Adrenal gland (tissue), 19 donors: ENCODE measurements at places on chromosomes 12 and 14. TPM values are rescaled to one million over a fixed set of nuclear protein-coding genes. Genes with fewer than 3 reads are reported as not detected.

GRCh38 chr12:131776237-131776889 lies 51.8 kb upstream of the MMP17 start:
- no peaks in the 10 kb centered on the region for H3K36me3 ChIP-seq
- H3K27me3 ChIP-seq: no peaks in the 10 kb centered on the region
- no peaks in the 10 kb centered on the region for H3K4me1 ChIP-seq
- no peak for DNase-seq
- no peak overlapping the region for H3K27ac ChIP-seq

DNA sequence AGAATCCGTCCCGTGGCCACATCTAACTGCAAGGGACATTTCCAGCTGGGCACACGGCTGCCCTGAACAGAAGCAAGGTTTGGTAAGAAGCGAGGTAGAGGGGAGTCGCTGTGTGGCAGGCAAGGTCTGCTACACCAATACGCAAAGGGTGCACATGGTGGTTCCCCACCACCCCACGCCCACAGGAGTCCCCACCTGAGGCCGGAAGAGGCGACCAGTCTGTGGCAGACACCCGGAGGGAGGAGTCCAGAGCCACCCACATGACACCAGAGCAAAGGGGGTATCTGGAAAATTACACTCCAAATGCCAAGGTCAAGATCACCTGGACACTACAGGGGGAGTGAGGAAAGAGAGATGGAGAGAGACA lies 47.1 kb upstream of the GALNT9 start:
- peaks cover 68% of the 10 kb centered on the region for H3K27me3 ChIP-seq
- H3K36me3 ChIP-seq: no peaks in the 10 kb centered on the region
- H3K4me3 ChIP-seq: no peak overlapping the region
- DNase-seq: no peak

- H3K4me1 ChIP-seq: no peaks in the 10 kb centered on the region
- DNase-seq: no peak
- no peak overlapping the region for H3K27ac ChIP-seq
- H3K27me3 ChIP-seq: no peaks in the 10 kb centered on the region
Observed at GRCh38 chr12:42015051-42015461, 129.6 kb downstream of the GXYLT1 start.

The NR1H4 gene
- 29.0 TPM for total RNA-seq

DNA sequence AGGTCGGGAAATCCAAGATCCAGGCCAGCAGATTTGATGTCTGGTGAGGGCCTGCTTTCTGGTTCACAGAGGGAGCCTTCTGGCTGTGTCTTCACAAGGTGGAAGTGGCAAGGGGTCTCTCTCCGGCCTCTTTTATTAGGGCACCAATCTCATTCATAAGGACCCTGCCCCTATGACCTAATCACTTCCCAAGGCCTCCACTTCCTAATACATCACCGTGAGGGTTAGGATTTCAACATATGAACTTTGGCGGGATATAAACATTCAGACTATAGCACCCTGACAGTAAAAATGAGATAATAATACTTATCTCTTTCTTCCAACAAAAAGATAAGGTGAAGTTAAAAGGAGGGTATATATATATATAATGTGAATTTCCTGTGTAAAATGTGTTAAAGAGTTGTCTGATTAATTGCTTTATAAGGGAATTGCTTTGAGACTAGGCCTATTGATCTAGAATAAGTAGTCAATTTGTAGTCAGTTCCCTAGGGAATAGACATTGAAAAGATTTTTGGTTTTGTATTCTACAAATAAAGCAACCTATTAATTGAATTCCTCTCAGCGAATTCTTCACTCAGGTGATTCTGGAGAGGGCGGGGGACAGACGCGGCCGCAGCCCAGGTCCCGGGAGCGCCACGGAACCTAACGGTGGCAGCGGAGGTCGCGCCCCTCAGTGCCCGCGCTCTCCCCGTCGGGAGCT lies 516 bp upstream of the LGALS3 start:
- H3K27ac ChIP-seq: peak overlapping the region; percentile 86
- peaks cover 6% of the 10 kb centered on the region for H3K36me3 ChIP-seq
- H3K27me3 ChIP-seq: no peaks in the 10 kb centered on the region
- DNase-seq: no peak

DNA sequence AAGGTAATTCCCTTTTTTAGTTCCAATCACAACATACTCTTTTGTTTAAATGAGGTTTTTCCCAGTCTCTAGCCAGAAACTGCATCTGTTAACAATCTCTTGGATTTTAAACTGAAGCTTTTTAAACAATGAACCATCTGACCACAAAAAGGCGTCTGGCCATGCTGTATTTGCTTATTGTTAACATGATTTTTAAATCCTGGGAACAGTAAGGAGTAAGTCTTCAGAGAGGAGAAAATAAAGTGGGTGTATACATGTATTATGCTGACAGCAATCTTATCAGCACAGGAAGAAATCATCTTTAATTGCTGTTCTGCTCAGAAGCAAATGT lies 106.2 kb downstream of the DAAM1 start:
- H3K36me3 ChIP-seq: no peaks in the 10 kb centered on the region
- H3K4me1 ChIP-seq: peaks cover 32% of the 10 kb centered on the region
- no peak for DNase-seq
- no peak overlapping the region for H3K4me3 ChIP-seq
- H3K27me3 ChIP-seq: no peaks in the 10 kb centered on the region

- H3K36me3 ChIP-seq: no peaks in the 10 kb centered on the region
- H3K27me3 ChIP-seq: no peaks in the 10 kb centered on the region
- H3K4me3 ChIP-seq: no peak overlapping the region
- DNase-seq: no peak
- H3K27ac ChIP-seq: no peak overlapping the region
Observed at GRCh38 chr14:42513837-42514236, 907.2 kb downstream of the LRFN5 start.

DNA sequence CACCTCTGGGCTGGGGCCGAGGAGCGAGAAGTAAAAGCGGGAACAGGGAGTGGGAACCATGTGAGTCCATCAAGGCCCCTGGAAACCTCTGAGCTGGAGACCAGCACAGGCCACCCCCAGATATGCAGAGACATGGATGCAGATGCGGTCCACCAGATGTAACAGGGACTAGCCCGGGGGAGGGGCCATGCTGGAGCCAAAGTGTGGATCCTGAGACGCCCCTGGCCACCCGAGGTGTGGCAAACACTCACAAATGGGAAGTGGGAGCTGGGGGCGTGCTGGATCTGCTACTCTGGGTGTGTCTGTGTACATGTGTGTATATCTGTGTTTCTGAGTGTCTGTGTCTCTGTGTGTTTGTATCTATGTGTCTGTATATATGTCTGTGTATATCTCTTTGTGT lies 12.8 kb downstream of the MYL2 start:
- H3K4me1 ChIP-seq: no peaks in the 10 kb centered on the region
- H3K4me3 ChIP-seq: no peak overlapping the region
- H3K27me3 ChIP-seq: no peaks in the 10 kb centered on the region
- DNase-seq: no peak
- no peak overlapping the region for H3K27ac ChIP-seq

DNA sequence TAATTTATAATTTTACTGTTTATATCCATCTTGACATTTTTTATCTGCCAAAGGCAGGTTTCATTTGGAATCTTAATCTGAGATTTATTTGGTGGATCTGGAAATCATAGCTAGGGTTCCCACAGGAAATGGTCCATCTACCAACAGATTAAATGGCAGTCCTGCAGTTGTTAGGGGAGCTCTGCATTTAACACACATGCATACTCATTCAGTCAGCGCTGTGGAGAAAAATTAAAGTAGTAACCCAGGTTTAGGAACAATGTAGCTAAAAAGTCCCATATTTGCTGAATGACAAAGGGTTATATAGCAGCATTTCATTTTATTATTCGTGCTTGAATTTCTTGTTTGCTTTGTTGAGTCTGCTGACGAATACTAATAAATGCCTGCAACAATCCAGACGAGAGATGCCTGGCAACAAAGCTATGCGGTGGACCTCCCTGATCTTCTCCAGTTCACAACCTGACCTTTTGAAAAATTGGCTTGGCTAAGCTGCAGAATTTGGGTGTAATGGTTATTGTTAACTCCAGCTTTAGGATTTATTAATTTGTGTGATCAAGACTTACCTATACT lies 59.8 kb downstream of the MIPOL1 start:
- H3K27me3 ChIP-seq: no peaks in the 10 kb centered on the region
- no peak overlapping the region for H3K27ac ChIP-seq
- H3K36me3 ChIP-seq: no peaks in the 10 kb centered on the region
- no peak for DNase-seq
- peaks cover 1% of the 10 kb centered on the region for H3K4me1 ChIP-seq

DNA sequence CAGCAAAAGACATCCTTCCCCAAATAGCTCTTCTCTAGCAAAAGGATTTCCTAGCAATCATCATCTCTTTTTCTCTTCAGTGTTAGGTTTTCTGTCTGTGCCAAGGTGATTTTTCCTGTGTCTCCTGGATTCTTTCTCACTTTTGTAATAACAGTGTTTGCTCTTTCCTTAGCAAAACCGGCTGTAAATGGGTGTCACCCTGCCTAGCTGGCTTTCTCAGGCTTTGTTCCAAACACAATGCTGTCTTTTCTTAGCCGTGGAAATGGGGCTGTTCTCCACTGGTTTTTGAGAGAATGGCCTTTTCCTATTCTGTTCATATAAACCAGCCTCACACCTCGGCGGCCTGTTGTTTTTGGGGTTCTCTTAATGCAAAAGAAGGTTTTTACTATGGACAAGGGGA lies 21.9 kb downstream of the JDP2 start:
- no peak overlapping the region for H3K4me3 ChIP-seq
- no peak for DNase-seq
- no peaks in the 10 kb centered on the region for H3K27me3 ChIP-seq
- H3K36me3 ChIP-seq: no peaks in the 10 kb centered on the region
- H3K27ac ChIP-seq: no peak overlapping the region
- H3K4me1 ChIP-seq: peaks cover 16% of the 10 kb centered on the region

GRCh38 chr12:96193725-96194575 lies at the start of gene ELK3:
Gene ELK3 (plus strand): TSS chr12:96194375.
- DNase-seq: peak; percentile 55
- peak within 1 kb of the TSS; percentile 90 for H3K4me3 ChIP-seq
- H3K36me3 ChIP-seq: no peaks in the 10 kb centered on the region
- H3K27ac ChIP-seq: peak within 1 kb of the TSS; percentile 75
- peaks cover 31% of the 10 kb centered on the region for H3K4me1 ChIP-seq

DNA sequence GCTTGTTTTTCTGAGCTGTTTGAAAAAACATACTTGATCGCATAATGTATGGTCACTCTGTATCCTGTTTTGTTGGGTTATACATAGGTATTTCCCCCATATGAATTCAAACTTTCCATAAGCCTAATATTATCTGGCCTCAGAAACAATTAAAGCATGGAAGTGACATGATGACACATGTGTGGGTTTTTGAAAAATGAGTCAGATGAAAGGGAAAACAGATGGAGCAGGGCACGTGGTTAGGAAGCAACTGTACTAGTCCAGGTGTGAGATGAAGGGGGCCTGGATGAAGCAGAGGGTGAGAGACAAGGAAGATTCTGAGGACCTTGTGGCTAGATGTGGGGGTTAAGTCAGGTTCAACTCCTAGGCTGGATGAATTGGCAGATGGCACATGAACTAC lies 92.7 kb upstream of the DNM1L start:
- H3K4me3 ChIP-seq: no peak overlapping the region
- no peaks in the 10 kb centered on the region for H3K27me3 ChIP-seq
- H3K27ac ChIP-seq: no peak overlapping the region
- DNase-seq: no peak
- H3K36me3 ChIP-seq: no peaks in the 10 kb centered on the region
- peaks cover 5% of the 10 kb centered on the region for H3K4me1 ChIP-seq

GRCh38 chr12:106987846-106988245 lies 900 bp upstream of the MTERF2 start:
- peaks cover 9% of the 10 kb centered on the region for H3K36me3 ChIP-seq
- H3K4me3 ChIP-seq: no peak overlapping the region
- H3K27me3 ChIP-seq: no peaks in the 10 kb centered on the region
- DNase-seq: no peak

DNA sequence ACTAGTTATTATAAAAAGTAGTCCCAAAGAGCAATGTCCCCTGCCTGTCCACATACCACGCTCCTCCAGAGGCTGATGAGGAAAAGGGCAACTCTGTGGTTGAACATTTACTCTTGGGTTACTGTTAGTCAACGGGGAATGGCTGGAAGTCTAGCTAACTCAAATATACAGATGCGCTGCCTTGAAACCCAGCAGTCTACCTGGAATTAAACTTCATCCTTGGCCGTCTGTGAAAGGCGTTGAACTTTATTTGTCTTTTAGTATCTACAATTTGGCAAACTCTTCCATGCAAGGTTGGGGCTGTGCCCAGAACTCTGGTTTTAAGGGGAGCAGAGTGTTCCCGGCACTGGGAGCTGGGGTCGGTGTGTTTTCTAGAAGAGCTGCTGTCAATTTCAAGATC lies 3.9 kb upstream of the MEG3 start:
- H3K36me3 ChIP-seq: no peaks in the 10 kb centered on the region
- no peaks in the 10 kb centered on the region for H3K4me1 ChIP-seq
- H3K27ac ChIP-seq: no peak overlapping the region
- H3K4me3 ChIP-seq: no peak overlapping the region
- no peak for DNase-seq

The BCL11B gene
- 0.90 TPM for total RNA-seq

- peak overlapping the region; percentile 10 for H3K4me3 ChIP-seq
- H3K27ac ChIP-seq: no peak overlapping the region
- H3K36me3 ChIP-seq: no peaks in the 10 kb centered on the region
- H3K4me1 ChIP-seq: peaks cover 23% of the 10 kb centered on the region
Observed at GRCh38 chr14:68367536-68367935, 425.3 kb downstream of the ZFP36L1 start.

DNA sequence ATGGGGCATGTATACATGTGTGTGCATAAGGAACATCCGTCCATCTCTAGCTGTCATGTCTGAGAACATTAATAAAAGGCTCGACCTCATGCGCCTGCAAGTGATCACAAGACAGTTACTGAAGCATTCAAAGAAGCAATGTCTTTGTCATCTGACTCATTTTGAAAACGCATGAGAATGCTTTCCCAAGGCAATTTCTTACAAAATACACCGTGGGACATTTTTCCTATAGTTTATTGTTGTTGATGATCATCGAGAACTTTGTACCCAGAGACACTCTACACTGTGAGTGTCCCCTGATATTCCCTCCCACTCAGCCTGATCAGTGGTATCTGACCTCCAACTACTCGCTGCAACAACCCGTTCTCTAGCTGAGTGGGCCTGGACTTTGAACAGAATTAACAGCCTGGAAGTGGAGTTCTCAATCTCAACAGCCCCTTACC lies 68.1 kb downstream of the ETV6 start:
- H3K27ac ChIP-seq: no peak overlapping the region
- H3K36me3 ChIP-seq: peaks cover 4% of the 10 kb centered on the region
- H3K4me1 ChIP-seq: peaks cover 8% of the 10 kb centered on the region
- no peaks in the 10 kb centered on the region for H3K27me3 ChIP-seq
- DNase-seq: no peak
